ENCODE measurements at places on chromosomes 13 and 19. TPM values are rescaled to one million over a fixed set of nuclear protein-coding genes. Genes with fewer than 3 reads are reported as not detected.

DNA sequence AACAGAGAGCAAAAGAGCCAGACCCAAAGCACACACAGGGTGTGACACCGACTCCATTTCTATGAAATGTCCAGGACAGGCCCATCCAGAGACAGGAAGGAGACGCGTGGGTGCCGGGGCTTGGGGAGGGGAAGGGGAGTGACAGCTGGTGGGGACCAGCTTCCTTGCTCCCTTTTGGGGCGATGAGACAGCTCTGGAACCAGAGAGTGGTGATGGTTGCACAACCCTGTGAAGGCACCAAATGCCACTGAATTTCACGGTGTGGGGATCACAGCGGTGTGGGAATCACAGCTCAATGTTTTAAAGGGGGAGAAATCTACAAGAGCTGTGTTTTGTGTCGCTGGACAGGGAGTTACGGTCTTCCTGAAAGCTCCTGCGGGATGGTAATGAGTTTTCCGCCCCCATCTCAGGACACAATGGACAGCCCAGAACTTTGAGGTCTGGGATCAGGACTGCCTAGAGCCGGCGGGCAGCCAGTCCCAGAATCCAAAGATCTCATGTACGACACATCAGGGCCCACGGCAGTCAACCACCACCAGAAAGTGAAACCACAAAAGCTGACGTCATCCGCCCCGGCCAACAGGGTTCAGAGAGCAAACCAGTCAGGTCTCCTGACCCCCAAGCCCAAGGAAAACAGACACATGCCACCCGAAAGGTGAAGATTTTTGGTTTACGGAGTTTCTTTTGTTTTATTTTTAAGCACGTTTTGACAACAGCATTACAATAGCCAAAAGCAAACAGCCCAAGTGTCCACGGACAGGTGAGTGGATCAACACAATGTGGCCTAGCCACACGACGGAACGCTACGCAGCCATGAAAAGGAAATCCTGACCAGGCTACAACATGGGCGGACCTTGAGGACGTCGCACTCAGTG, 7.3 kb downstream of the SGTA start:
- no peak overlapping the region for H3K27ac ChIP-seq
- no peaks in the 10 kb centered on the region for H3K36me3 ChIP-seq
- H3K27me3 ChIP-seq: no peaks in the 10 kb centered on the region
- no peak overlapping the region for H3K4me3 ChIP-seq
- no peaks in the 10 kb centered on the region for H3K4me1 ChIP-seq
- DNase-seq: no peak

- H3K27ac ChIP-seq: no peak overlapping the region
- DNase-seq: no peak
- H3K4me1 ChIP-seq: no peaks in the 10 kb centered on the region
- H3K27me3 ChIP-seq: no peaks in the 10 kb centered on the region
- H3K36me3 ChIP-seq: no peaks in the 10 kb centered on the region
These were observed 182.2 kb downstream of the KDM4B start for GRCh38 chr19:5150902-5151741.

DNA sequence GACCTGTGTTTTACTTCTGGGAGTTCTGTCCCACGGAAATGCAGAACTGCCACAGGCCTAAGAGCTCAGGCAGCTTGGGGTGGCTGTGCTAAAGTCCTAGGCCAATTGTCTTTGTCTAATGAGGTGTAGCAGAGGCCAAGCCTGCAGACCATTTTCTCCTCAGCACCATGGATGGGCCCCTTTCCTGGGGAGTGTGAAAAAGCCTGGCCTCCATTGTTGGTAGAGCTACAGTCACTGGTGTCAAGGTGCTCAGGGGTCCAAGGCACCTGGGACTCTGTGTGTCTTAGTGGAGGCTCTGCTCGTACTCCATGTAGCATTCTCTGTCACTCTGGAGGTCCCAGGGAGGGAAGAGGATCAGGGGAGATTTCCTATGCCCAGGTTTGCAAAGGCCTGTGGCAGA, 329.6 kb downstream of the SLITRK5 start:
- DNase-seq: no peak
- H3K27ac ChIP-seq: no peak overlapping the region
- H3K4me3 ChIP-seq: no peak overlapping the region
- no peaks in the 10 kb centered on the region for H3K27me3 ChIP-seq

- no peak overlapping the region for H3K4me3 ChIP-seq
- peaks cover 20% of the 10 kb centered on the region for H3K4me1 ChIP-seq
- peak overlapping the region; percentile 78 for H3K27ac ChIP-seq
- H3K36me3 ChIP-seq: no peaks in the 10 kb centered on the region
These were observed 545.1 kb downstream of the EFNB2 start for GRCh38 chr13:105990256-105990958.

DNA sequence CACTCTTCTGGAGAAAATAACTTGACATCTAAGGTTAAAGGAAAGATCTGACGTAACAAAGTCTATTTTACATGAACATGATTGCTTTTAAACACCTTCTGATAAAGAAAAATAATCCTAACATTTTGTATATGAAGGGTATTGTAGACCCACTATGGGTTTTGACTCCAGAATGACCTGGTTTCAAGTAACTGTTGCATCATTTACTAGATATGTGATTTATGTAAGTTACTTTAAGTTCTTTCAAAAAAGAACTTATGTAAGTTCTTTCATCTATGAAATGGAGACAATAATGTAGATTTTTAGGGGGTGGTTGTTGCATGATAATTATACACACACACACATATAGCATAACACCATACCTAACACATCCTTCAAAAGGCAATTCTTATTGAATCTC, 147.6 kb upstream of the MIR17HG start:
- no peak overlapping the region for H3K27ac ChIP-seq
- peaks cover 29% of the 10 kb centered on the region for H3K27me3 ChIP-seq
- H3K36me3 ChIP-seq: no peaks in the 10 kb centered on the region
- H3K4me1 ChIP-seq: no peaks in the 10 kb centered on the region
- DNase-seq: no peak
- H3K4me3 ChIP-seq: no peak overlapping the region

DNA sequence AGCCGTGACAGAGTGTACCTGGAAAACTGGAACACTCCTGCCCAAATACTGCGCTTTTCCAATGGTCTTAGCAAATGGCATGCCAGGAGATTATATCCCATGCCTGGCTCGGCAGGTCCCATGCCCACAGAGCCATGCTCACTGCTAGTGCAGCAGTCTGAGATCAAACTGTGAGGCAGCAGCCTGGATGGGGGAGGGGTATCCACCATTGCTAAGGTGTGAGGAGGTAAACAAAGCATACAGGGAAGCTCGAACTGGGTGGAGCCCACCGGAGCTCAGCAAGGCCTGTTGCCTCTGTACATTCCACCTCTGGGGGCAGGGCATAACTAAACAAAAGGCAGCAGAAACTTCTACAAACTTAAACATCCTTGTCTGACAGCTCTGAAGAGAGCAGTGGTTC, 10.5 kb downstream of the CYP2A13 start:
- H3K4me3 ChIP-seq: no peak overlapping the region
- no peaks in the 10 kb centered on the region for H3K36me3 ChIP-seq
- no peak overlapping the region for H3K27ac ChIP-seq
- no peaks in the 10 kb centered on the region for H3K4me1 ChIP-seq
- no peaks in the 10 kb centered on the region for H3K27me3 ChIP-seq
- DNase-seq: no peak

DNA sequence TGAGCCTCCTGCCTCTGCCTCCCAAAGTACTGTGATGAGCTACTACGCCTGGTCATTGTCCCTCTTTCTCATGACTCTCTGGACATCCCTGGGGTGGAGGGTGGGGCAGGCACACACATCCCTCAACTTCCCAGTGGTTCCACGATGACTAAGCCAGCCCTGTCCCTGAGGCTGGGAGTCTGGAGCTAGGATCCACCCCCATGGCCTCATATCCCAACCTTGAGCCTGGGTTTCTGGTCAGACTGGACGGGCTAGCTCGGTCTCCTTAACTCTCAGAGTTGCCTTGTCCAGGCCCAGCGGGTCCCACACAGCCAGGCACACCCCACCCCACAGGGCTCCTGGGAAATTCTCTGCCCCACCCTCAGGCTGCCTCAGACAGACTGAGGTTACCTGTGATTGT, 19.6 kb downstream of the IER2 start:
- peaks cover 81% of the 10 kb centered on the region for H3K4me1 ChIP-seq
- no peak overlapping the region for H3K4me3 ChIP-seq
- DNase-seq: peak; percentile 99
- no peaks in the 10 kb centered on the region for H3K36me3 ChIP-seq
- no peaks in the 10 kb centered on the region for H3K27me3 ChIP-seq

DNA sequence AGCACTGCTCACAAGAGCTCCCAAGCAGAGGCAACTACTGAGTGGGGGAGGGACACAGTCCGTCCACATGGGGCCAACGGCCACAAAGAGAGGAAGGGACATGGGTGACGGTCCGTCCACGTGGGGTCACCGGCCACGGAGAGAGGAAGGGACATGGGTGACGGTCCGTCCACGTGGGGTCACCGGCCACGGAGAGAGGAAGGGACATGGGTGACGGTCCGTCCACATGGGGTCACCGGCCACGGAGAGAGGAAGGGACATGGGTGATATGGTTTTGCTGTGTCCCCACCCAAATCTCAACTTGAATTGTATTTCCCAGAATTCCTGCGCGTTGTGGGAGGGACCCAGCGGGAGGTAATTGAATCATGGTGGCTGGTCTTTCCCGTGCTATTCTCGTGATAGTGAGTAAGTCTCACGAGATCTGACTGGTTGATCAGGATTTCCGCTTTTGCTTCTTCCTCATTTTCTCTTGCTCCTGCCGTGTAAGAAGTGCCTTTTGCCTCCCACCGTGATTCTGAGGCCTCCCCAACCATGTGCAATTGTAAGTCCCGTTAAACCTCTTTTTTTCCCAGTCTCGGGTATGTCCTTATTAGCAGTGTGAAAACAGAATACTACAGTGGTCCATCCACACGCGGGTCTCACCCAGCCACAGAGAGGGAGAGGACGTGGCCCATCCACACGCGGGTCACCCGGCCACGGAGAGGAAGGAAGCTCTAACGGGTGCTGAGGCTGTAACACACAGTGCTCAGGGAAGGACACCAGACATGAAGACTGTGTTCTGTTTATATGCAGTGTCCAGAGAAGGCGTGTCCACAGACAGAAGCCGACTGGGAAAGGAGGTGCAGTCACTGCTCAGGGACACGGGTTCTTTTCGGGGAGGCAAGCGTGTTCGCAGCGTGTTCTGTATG, 48.5 kb downstream of the GAS6 start:
- H3K36me3 ChIP-seq: no peaks in the 10 kb centered on the region
- H3K27ac ChIP-seq: peak overlapping the region; percentile 29
- H3K4me3 ChIP-seq: peak overlapping the region; percentile 74
- peaks cover 13% of the 10 kb centered on the region for H3K4me1 ChIP-seq
- DNase-seq: peak; percentile 42
- H3K27me3 ChIP-seq: no peaks in the 10 kb centered on the region

DNA sequence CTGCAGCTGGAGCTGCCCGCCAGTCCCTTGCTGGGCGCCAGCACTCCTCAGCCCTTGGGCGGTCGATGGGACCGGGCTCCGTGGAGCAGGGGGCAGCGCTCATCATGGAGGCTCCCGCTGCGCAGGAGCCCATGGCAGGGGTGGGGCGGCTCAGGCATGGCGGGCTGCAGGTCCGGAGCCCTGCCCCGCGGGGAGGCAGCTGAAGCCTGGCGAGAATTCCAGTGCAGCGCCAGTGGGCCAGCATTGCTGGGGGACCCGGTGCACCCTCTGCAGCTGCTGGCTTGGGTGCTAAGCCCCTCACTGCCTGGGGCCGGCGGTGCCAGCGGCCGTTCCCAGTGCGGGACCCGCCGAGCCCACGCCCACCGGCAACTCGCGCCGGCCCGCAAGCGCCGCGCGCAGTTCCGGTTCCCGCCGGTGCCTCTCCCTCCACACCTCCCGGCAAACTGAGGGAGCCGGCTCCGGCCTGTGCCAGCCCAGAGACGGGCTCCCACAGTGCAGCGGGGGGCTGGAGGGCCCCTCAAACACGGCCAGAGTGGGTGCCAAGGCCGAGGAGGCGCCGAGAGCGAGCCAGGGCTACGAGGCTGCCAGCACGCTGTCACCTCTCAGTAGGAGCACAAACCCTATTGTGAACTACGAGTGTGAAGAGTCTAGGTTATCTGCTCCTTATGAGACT, 687.1 kb downstream of the PCDH17 start:
- DNase-seq: no peak
- H3K27ac ChIP-seq: no peak overlapping the region
- H3K4me3 ChIP-seq: no peak overlapping the region

GRCh38 chr13:33310245-33311038, 24.9 kb upstream of the STARD13 start:
- no peak overlapping the region for H3K4me3 ChIP-seq
- H3K36me3 ChIP-seq: no peaks in the 10 kb centered on the region
- peaks cover 11% of the 10 kb centered on the region for H3K4me1 ChIP-seq
- peak; percentile 69 for DNase-seq

DNA sequence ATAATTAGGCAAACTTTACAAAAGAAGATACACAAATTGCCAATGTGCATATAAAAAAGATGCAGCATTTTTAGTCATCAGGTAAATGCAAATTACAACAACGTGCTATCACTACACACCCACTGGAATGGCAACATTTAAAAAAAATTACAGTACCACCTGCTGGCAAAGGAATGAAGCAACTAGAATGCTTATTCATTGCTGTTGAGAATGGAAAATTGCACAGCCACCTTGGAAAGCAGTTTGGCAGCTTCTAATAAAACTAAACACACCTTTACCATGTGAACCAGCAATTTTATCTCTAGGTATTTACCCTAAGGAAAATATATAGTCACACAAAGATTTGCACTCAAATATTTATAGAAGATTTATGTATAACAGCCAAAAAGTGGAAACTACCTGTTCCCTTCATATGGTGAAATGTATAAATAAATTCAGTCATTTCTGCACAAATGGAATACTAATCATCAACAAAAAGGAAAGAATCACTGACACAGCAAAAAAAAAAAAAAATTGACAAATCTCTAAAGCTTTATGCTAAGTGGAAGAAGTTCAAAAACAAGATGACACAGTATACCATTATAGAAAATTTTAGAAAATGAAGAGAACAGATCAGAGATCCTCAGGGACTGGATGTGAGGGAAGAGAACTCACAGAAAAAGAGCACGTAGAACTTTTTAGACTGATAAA, 30.3 kb downstream of the OXGR1 start:
- 0 out of 2 replicates have a peak, but pooled peaks cover 13% of the 10 kb centered on the region for H3K27me3 ChIP-seq
- H3K4me1 ChIP-seq: no peaks in the 10 kb centered on the region
- H3K36me3 ChIP-seq: no peaks in the 10 kb centered on the region
- H3K4me3 ChIP-seq: no peak overlapping the region
- DNase-seq: peak; percentile 24

DNA sequence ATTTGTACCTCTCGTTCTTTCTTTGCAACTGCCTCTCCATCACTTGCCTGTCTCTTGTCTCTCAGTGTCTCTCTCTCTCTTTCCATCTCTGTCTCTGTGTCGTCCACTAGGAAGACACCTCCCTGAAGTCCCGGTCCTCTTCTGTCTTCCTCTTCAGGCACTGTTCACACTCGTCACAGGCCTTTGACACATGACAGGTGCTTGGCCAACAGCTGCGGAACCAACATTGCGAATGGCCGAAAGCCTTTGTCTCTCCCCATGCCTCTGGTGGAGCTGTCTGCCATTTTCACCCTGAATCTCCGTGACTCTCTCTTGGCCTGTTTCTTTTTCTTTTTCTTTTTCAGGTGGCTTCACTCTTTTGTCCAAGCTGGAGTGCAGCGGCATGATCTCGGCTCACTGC, 2.8 kb downstream of the HIPK4 start:
- no peaks in the 10 kb centered on the region for H3K27me3 ChIP-seq
- no peaks in the 10 kb centered on the region for H3K36me3 ChIP-seq
- H3K4me1 ChIP-seq: no peaks in the 10 kb centered on the region
- H3K27ac ChIP-seq: no peak overlapping the region
- H3K4me3 ChIP-seq: no peak overlapping the region
- DNase-seq: no peak

Gene TSSK6
- 4.5 TPM for total RNA-seq

Gene KCTD15
- 79.9 TPM for total RNA-seq

Gene ZIK1
- total RNA-seq: 0.46 TPM

Data from PC-3 (cell line).